ENCODE measurements at places on chromosomes 4 and X.

GRCh38 chr4:141660880-141661279 is 24.5 kb downstream of the IL15 start:
- DNase-seq = no peak

GRCh38 chr4:5973033-5973432 is 45.2 kb downstream of the C4orf50 start:
- no peak for DNase-seq

GRCh38 chrX:133294126-133294525 is 76.0 kb upstream of the TFDP3 start:
- DNase-seq = peak; percentile 53

GRCh38 chrX:113305496-113305895 is 464.9 kb upstream of the AMOT start:
- peak; percentile 0 for DNase-seq

DNA sequence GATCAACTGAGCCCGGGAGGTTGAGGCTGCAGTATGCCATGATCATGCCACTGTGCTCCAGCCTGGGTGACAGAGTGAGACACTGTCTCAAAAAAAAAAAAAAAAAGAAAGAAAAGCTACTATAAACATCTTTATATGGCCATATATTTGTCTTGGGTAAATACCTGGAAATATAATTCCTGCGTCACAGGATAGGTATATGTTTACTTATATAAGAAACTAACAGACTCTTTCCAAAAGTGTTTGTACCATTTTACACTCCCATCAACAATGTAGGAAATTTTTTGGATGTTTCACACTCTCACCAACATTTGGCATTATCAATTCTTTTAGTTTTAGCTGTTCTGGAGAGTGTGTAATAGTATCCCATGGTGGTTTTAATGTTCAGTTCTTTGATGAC is 12.8 kb downstream of the P2RY4 start:
- DNase-seq = no peak

GRCh38 chr4:24796620-24797019 is 1.2 kb downstream of the SOD3 start:
- no peak for DNase-seq
